Cortex of kidney (tissue), 1 donor: ENCODE measurements at places on chromosomes 1 and 21.

GRCh38 chr1:78045926-78046778 is at the start of gene GIPC2:
GIPC2 (plus strand) TSS chr1:78045966; CDS start chr1:78046095, 129 bp downstream.
- no peak for DNase-seq

GRCh38 chr21:33496345-33496744 is 4.8 kb upstream of the DNAJC28 start:
- DNase-seq = no peak

- DNase-seq = no peak
Observed at GRCh38 chr1:159932296-159933285, 7.3 kb upstream of the TAGLN2 start.

DNA sequence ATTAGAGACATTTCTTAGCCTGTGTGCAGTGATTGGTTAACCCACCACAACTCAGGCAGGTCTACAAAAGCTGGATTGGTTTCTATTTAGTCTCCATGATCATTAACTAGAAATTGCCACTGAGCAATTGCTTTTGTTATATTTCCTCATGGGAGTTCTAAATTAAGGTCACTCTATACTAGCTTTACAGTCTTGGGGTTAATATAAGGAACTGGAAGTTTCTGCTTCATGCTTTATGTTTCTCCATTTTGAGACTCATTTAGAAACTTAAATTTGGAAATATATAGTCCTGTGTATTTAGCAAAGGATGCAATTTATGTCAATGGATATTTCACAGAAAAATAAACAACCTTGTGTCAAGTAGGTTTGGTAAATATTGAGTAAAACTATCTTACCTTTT is 137.5 kb downstream of the HLX start:
- DNase-seq = no peak

GRCh38 chr1:174200746-174201145 is 41.4 kb downstream of the RABGAP1L start:
- DNase-seq = no peak
